ENCODE measurements at places on chromosomes 4 and X. TPM values are rescaled to one million over a fixed set of nuclear protein-coding genes. Genes with fewer than 3 reads are reported as not detected.

DNA sequence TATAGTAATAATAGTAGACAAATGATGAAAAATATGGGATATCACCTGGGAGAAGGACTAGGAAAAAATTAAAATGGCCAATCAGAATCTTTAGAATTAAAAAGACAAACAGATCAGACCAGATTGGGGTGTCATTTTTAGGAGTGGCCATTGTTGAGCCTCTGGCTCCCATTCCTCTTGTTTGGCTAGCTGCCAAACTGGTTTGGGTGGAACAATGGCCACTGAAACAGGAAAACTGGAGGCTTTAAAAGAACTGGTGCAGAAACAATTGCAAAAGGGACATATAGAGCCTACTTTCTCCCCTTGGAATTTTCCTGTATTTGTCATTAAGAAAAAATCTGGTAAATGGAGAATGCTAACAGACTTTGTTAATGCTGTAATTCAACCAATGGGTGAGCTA is 294.8 kb upstream of the DKK2 start:
- no peak for DNase-seq

- DNase-seq, result no peak
These were observed 86.5 kb upstream of the EGFL6 start for GRCh38 chrX:13482746-13483541.

Gene CXCL3
- 1.4 TPM for total RNA-seq

DNA sequence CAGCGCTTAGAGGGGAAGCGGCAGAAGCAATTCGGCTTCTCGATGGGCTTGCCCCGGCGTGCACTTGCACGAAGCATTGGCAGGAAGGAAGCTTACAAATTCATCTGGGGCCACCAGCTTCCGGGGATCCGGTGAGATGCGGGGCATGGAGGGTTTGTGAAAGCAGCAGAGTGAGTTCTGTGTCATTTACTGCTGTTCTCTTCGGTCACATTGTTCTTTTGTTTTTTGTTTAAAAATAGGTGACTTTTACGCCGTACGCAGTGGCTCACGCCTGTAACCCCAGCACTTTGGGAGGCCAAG is 47.0 kb downstream of the ASMT start:
- DNase-seq, result no peak

DNA sequence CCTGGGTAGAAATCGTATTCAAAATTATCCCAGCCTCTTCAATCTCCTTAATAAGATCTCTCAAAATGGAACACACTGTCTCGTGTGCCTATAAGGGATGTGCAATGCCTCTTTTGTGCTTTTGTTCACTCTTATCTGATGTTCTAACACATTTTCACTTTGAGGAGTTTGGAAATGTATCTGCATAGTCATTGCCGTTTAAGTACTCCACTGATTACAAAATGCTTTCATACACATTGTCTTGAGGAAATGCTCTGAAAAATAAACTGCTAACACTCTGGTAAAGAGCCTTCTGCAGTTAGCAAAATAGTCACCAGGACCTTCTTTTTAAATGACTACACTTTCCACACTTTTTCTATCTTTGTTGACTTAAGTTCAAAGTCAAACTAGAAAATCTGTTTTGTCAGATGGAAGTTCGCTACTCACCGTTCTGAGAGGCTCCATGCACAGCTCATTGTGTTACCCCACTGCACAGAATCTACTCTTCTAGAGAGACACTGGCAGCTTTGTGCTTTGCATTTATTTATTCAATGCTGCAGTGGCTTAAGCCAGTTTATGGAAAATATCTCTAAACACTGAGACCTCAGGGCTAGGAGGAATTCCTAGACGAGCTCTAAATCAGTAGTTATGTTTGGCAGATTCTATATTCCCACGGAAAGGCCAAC is 159.0 kb downstream of the CHIC2 start:
- no peak for DNase-seq

Gene OPRPN
- total RNA-seq, result not detected

- peak; percentile 41 for DNase-seq
These were observed 4.2 kb upstream of the TMSB4X start for GRCh38 chrX:12970691-12971202.

GRCh38 chr4:13109536-13109935 is 374.6 kb downstream of the RAB28 start:
- no peak for DNase-seq

Gene CT47B1
- total RNA-seq, result not detected

Gene EIF2S3
- 145 TPM for total RNA-seq

GRCh38 chrX:15761564-15762191 is 23.6 kb downstream of the CA5B start:
- no peak for DNase-seq

Gene GABRB1
- total RNA-seq, result 0.23 TPM

DNA sequence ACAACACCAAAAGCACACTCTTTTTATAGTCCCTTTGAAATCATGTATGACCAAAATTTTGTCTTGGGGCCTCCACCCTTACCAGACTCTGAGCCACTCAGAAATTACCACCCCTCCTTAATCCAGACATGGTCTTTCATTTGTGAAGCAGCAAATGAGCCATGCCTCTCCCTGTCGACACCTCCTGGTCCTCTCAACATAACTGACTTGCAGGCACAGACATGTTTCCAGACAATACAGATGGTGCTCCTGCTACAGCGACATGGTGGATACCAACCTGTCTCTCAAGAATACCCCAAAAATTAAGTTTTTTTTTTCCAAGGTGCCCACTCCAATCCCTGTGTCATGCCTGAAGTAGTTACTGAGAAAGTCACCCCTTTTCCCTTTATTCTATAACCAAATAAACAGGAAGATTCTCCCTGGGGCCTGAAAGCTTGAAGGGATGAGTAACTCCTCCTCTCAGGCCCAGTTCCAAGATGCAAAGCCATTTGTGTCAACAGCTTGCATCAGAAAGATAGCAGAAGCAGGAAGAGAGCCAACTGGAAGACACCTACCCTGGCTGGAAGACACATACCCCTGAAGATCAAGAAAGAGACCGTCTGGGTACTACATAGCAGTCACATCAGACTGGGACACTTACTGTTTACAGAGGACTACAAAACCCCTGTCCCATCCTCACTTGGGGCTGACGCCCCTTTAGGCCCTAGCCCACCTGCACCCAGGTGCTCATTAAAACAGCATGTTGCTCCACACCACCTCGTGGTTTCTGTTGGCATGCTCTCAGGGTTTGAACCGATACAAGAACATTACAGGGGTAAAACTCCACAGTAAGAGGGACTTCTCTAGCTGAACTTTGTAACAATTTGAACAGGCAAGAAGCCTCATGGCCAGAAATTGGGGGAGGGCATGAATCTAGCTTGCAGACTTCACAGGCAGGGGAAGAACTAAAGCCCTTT is 5.5 kb upstream of the UGT2B17 start:
- DNase-seq, result no peak

DNA sequence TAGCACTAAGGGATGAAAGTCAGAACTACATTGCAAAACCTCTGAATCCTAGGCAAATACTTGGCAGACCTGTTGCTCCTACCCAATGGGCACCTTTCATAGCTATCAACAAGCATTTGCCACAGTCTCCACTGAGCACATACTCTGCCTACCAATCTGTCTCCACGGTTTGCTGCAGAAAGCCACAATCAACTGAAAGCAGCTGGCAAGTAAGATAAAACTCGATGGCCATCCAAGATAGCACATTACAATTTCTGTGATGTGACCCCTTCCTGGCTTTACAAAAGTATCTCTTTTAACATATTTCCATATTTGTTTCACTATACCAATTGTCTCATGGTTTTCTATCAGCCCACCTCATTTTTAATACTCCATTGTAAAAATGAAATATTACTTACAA is 1060.5 kb upstream of the INTU start:
- DNase-seq, result no peak

DNA sequence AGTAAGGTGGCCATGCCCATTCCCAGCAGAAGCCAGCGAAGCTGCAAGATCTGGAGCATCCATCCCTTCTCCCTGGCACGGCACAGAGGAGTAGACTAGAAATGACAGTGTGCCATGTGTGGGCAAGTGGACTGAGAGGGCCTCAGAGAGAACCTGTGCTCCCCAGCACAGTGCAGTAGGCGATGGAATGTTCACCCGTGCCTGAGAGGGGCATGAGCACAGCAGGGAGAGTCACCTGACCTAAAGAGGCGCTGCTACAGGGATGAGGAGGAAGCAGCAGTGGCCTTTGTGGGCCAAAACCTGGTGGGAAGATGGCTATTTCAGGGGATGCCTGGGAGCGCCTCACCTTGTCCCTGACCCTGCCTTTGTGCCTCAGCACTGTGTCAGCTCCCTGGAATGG is 8.0 kb upstream of the CDKN2AIP start:
- no peak for DNase-seq

DNA sequence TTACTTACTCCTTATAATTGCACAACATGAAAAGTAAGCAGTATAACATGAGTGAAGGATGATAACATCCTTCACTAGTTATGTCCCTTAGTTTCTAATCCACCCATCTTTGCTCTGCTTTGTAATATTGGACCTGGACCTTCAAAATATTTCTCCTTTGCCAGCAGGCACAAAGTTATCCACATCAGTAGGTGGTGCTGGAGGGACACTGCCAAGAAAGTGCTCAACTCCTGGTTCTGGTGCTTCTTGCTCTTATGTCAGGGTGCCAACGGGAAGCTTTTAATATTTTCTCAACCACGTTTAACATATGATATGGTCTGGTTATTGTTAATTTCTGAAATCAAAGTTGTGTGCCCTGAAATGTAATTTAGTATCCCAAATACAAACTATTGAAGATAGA is 49.1 kb downstream of the TMEM165 start:
- DNase-seq, result no peak

Gene RADX
- 20.9 TPM for total RNA-seq

- no peak for DNase-seq
These were observed 65.4 kb upstream of the GK2 start for GRCh38 chr4:79473439-79473724.

Gene HPSE
- total RNA-seq, result 6.4 TPM

DNA sequence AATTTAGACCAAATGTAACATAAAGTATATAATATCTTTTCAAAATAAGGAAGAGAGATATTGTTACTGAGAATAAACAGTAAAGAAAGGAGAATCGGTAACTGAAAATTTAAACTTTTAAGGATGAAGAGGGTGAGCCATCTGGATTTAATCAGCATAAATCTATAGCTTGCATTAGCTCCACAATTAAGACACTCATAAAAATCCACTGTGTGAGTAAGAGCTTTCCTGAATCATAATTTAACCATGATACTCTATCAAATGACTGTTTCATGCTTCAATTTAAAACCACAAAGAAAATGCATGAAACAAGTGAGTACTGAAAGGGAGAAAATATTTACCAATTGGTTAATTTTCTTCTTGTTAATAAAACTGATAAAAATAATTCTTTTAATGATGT is 951.5 kb upstream of the SLIT2 start:
- DNase-seq, result no peak

- no peak for DNase-seq
These were observed 38.4 kb downstream of the GPRIN3 start for GRCh38 chr4:89269121-89269666.

DNA sequence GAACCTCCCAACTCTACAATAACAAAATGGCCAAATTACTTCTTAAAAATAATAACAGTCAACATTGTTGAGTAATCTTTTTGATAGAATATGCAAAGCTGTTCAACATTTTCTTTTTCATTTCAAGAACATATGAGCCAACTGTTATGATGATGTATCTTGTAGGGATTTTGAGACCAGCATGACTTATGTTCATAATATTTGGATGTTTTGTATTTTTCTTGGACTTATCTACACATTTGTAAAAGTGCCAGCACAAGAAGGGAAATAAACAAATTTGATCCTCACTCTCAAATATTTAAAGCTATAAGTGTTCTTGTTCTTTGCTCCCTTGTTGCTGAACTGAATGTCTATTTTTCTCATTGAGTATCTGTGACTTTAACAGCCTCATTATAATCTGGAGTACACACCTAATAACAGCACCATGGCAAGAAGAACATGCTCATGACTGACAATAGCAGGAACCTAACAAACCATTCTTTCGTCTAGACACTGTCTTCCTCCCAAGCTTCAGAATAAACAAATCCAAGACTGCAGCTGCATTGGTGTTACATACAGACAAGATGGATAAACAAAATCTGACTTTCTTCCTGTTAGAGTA is 1049.7 kb downstream of the FAT4 start:
- DNase-seq, result no peak

Data from ovary (tissue), 10 donors.